ENCODE measurements at places on chromosomes 5 and 9.

GRCh38 chr9:21549251-21549765, 67.2 kb upstream of the IFNE start:
- DNase-seq = peak; percentile 91

GRCh38 chr9:117747386-117747970, 43.3 kb downstream of the TLR4 start:
- peak; percentile 26 for DNase-seq

DNA sequence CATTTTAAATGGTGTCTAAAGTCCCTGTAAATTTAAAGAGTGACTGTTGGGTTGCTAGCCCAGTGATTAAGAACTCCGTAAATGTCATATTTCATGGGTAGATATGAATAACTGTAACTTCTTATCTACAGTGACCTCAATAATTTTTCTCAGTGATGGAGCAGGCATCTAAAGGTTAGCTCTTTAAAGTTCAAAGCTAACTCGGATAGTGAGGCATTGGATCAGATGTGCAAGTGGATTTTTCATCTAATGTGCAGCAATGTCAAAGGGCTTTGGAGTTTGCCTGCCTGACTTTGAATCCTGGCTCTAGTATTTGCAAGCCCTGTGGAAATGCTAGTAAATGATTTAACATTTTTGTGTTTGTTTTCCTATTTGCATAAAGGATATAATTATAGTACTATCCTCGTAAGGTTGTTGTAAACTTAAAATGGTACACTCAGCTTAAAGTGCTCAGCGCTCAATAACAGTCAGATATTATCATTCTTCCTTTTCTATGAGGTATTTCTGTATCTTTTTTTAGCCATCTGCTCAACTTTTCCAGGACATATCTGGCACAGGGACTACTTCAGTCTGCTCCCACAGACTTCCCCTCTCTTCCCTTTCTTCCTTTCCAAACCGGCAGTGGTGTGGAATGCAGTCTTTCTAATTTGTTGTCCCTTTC, 163.7 kb upstream of the ELL2 start:
- no peak for DNase-seq

- DNase-seq = peak; percentile 35
Measured at GRCh38 chr9:128556926-128557634, 4.7 kb downstream of the SPTAN1 start.

- DNase-seq = no peak
Measured at GRCh38 chr5:97846643-97847042, 663.6 kb upstream of the RIOK2 start.

DNA sequence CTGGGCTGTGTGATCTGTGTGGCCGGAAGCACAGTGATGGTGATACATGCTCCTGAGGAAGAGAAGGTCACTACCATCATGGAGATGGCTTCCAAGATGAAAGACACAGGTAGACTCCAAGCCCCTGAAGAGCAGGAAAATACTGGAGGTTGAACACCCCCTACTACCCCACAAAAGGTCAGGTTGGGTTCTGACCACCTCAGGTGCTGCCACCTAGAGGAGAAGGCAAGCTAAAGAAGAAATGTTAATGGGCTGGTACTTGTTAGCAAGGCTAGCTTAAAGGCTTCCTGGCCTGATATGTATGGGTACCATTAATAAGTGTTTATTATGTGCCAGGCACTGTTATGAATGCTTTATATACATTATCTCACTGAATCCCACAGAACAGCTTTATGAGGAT, 11.7 kb downstream of the NIPAL4 start:
- no peak for DNase-seq
